ENCODE measurements at places on chromosomes 3 and 15. TPM values are rescaled to one million over a fixed set of nuclear protein-coding genes. Genes with fewer than 3 reads are reported as not detected.

Gene SPSB4
- not detected for total RNA-seq

Gene GAP43
- total RNA-seq = not detected

Gene CCR8
- total RNA-seq = not detected

Gene RTP1
- total RNA-seq = not detected

Gene SLC22A13
- total RNA-seq = 1.6 TPM

Gene TMCC1
- 7.1 TPM for total RNA-seq

Gene FANCD2OS
- total RNA-seq = not detected

Gene KY
- total RNA-seq = 0.16 TPM

Gene CACNA1D
- total RNA-seq = 0.26 TPM

Gene LIPC
- not detected for total RNA-seq

Gene CCRL2
- 0.39 TPM for total RNA-seq

Gene CHRFAM7A
- total RNA-seq = not detected

Gene ARRDC4
- total RNA-seq = 22.7 TPM

Gene DUOXA2
- total RNA-seq = not detected

Gene GRM2
- total RNA-seq = 0.24 TPM

Gene GOLGA8G
- total RNA-seq = not detected

Gene GREM1
- total RNA-seq = 96.8 TPM
